LoVo (cell line): ENCODE measurements at places on chromosomes 13 and 19.

DNA sequence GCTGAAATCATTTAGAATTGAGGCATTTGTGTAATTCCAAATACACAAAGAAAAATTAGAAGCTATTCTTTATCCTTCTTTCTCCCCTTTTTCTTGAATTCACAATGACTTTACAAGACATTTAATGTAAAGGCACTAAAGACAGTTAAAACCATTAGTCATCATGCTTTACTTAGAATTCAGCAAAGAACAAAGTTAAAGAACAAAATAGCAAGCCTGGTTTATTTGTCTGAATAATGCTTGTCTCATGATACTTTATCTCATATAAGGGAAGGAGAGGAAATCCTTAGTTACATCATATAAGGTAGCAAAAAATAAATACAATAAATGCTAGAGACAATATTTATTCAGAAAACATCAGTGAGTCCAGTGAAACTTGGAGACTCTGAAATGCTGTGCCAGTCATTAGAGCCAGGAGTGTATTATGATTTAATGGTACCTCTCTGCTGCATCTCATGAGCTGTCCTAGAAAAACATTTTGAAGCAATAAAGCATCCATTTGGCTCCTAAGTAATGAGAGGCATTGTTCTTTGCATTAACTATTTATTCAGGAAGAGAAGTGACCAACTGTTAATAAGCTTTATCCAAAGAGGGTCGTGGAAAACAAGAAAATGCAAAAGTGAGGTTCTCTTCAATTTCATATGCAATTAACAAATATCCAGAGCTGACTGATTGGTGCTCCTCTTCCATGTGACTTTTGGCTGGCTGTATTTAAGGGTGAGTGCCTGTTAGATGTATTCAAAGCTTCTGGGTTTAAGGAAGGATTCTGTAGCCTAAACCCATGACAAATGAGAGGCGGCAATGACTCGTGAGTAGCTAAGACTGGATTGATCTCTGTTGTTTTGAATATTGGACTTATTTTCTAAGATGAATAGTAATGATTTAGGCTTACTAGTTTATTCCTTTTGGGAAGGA is 105.0 kb downstream of the DGKH start:
- no peak for DNase-seq

- DNase-seq: no peak
Measured at GRCh38 chr19:7230826-7231225, 63.4 kb downstream of the INSR start.

- DNase-seq: no peak
Measured at GRCh38 chr13:110254151-110254679, 52.7 kb downstream of the COL4A1 start.

DNA sequence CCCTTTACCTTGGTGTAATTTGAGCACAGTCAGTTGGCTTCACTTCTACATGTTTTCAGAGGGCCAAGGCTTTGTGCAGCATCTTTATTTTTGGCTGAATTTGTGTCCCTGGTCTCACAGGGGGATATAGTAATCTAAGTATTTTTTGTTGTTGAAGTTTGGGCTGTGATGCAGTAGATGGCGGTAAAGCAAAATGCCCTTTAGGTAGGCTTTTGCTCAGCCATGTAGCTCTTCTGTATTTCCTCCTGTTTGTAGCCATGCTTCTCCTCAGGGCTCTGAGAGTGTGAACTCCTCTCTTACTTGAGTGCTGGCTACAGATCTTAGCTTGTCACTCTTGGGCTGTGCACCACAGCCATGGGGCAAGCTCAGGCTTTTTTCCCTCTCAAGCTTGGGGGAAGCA is 328.6 kb downstream of the SLITRK5 start:
- no peak for DNase-seq

DNA sequence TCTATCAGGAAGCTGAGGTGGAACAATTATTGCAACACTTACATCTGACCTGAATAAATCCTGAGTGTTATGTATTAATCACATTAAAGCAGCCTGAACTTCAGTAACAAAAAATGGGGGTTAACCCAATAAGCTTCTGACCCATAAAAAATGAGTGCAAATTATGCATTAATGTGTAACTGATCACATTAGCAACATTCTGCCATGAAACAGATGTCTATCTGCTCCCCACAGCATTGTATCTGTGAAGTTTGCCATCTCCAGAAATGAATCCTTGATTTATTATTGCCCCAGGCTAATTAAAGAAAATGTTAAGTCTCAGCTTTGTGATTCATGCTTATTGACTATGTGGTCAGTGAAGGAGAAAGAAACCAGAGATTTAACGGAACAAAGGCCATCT is 304.9 kb downstream of the PCDH20 start:
- no peak for DNase-seq

DNA sequence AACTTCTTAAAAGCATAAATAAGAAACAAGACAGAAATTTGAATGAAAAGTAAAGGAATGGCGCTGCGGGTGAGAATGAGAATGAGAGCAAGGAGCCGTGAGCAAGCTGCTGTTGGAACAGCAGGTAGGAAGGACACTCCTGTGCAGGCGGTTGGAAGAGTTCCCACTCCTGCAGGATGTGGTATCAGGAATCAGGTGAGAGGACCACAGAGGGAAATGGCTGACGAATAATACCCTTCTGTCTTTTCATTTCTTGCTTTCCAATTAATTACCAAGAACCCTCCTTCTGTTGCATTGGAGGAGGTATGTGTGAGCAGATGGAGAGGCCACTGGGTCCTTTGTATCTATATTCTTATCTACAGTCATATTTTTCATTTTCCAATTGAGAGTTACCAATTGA is 1504.2 kb downstream of the EFNB2 start:
- no peak for DNase-seq

DNA sequence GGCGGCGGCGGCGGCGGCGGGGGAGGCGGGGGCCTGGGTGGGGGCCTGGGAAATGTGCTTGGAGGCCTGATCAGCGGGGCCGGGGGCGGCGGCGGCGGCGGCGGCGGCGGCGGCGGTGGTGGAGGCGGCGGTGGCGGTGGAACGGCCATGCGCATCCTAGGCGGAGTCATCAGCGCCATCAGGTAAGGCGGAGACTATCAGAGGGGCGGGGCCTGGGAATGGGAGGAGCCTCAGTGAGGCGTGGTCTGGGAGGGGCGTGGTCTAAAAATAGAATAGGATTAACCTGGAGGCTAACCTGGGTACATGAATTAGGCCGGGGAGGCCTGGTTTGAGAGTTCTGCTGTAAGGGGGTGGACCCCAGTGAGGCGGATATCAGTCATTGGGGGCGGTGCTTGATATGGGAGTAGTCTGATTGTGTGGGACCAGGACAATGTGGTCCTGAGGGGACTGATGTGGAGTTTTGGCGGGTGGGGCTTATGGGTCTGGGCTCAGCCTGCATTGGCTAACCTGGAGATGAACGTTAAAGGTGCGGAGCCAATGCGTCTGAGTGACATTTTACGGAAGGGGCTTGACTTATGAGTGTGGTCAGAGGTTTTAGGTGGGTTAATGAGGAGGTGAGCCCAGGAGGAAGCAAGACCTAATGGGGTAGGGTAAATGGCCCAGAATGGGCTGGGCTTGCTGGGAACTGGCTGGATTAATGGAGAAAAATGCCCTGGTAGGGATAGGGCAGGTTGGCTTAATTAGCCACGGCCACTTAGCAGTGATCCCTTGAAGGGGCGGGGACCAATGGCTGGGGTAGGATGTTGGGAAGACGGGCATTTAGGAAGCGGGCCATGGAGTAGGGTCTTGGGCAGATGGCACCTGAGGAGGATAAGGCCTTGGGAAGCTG is 1.4 kb downstream of the CAPNS1 start:
- peak; percentile 89 for DNase-seq

- no peak for DNase-seq
Measured at GRCh38 chr19:51525651-51526050, 5.8 kb downstream of the SIGLEC6 start.

DNA sequence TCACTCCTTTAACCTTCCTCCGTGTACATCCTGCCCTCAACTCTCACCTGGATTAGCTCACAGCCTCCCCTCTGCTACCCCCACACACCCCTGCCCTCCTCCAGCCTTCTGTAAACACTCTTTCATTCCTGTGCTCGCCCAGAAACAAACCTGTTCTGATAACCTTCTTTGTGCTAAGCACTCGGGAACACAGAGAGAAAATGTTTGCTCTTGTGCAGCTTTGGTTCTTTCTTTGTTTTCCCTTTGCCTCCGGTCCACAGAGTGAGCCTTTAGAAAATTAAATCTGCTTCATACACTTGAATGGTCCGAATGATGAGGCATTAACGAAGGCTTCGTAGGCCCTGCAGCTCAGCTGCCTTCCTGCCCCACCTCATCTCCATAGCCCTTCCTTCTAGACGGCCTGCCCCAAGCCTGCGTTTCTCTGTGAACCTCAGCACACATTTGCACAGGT is 6.6 kb upstream of the ZDHHC20 start:
- DNase-seq: no peak

GRCh38 chr19:17323964-17324332 is 10.7 kb downstream of the ANO8 start:
- DNase-seq: no peak

- DNase-seq: no peak
Measured at GRCh38 chr13:100722517-100722916, 47.9 kb upstream of the TMTC4 start.

DNA sequence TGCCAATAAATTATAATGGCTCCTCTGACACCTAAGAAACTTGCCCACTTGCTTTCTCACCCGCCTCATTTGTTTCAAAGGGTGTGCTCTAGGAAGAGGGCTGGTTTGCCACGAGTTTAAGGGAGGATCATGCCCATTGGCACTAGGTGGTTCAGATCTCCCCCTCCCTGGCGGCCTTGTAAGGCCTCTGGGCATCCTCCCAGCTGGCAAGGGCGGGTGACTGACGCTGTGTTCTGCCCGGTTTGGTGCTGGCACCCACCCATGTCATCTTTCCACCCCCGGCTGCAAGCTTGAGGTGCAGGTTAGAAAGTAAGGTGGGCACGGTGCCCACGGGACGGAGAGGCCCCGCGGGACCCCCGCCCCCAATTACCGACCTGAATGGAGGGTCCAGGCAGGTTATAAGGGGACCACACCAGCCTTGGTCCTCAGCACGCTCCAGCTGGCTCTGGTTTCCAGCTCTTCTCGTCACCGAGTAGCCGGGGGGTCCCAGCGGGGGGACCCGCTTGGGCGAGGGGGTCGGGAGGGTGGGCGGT is 90.4 kb downstream of the PTPRS start:
- DNase-seq: no peak

- DNase-seq: no peak
Measured at GRCh38 chr13:96730676-96731075, 263.6 kb downstream of the OXGR1 start.

- no peak for DNase-seq
Measured at GRCh38 chr13:43797159-43797558, 10.4 kb upstream of the ENOX1 start.

DNA sequence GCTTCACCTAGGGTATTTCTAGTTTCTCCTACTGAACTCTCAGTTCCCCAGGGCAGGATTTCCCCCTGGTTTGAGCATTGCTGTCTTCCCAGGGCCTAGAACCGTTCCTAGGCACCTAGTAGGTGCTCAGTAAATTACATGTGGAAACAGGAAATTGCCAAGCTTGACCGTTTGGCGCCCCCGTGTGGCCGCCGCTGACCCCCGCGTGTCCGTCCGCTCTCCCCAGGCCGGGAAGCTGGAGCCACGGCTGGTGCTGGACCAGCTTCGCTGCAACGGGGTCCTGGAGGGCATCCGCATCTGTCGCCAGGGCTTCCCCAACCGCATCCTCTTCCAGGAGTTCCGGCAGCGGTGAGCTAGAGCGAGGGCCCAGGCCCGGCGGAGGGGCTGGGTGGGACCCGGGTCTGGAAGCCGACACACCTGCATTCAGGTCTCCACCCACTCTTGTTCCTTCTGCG is 55.5 kb downstream of the MYH14 start:
- peak; percentile 8 for DNase-seq

DNA sequence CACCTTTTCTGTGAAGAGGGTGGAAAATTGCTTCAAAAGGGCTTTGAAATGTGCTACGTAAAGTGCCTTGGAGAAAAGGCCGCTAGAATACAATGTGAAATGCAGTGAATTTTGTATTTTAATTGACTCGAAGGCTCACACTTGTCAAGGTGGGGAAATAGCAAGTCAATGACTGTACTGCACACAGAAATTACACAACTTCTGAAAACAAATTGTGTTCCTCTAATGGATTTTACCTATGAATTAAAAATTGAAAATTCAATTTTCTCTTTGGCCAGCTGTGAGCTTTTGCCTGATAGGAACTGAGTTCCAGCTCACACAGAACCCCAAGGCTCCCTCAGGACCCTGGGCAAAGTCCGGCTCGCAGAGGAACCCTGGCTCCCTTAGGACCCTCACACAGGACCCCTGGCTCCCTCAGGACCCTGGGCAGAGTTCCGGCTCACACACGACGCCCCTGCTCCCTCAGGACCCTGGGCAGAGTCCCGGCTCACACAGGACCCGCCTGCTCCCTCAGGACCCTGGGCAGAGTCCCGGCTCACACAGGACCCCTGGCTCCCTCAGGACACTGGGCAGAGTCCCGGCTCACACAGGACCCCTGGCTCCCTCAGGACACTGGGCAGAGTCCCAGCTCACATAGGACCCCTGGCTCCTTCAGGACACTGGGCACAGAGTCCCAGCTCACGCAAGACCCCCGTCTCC is 324.9 kb downstream of the UQCRFS1 start:
- DNase-seq: no peak

GRCh38 chr13:32285633-32285965 is 29.6 kb downstream of the ZAR1L start:
- no peak for DNase-seq

DNA sequence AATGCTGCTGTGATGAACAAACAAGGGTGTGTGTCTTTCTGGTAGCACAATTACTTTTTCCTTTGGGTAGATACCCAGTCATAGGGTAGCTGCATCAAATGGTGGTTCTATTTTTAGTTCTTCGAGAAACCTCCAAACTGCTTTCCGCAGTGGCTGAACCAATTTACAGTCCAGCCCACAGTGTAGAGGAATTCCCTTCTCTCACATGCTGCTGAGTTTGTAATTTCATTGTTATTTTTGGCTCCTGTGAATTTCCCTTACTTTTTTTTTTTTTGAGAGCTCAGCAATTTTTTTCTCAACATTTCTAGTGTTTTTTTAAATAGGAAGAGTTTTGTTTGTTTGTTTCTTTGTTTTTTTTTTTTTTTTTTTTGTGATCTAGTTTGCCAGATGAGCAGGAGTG is 37.5 kb upstream of the ADGRE1 start:
- no peak for DNase-seq

DNA sequence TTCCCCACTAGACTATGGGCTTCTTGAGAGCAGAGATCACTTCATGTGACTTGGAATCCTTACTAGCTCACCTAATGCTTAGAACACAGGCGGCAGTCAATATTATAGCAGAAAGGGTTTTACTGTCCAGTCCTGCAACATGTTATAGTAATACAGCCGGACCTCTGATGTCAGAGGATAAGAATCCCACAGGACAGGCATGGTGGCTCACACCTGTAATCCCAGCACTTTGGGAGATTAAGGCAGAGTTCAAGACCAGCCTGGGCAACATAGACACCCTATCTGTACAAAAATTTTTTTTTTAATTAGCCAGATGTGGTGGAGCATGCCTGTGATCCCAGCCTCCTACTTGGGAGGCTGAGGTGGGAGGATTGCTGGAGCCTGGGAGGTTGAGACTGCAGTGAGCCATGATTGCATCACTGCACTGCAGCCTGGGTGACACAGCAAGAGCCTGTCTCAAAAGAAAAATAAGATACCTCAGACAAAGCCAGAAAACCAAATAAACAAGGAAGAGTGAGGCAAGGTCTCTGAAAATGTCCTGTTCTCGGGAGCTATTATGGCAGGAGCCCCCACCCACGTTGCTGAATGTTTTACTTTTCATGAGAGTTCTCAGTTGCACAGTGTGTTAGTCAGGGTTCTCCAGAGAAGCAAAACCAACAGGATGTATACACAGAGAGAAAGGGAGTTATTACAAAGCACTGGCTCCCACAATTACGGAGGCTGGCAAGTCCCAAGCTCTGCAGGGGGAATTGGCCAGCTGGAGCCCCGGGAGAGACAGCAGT is 100.8 kb downstream of the UBL3 start:
- no peak for DNase-seq

GRCh38 chr13:67223742-67224141 is 6.4 kb downstream of the PCDH9 start:
- DNase-seq: no peak
